ENCODE measurements at places on chromosomes 2 and 18. TPM values are rescaled to one million over a fixed set of nuclear protein-coding genes. Genes with fewer than 3 reads are reported as not detected.

- no peak for DNase-seq
- H3K4me1 ChIP-seq = no peaks in the 10 kb centered on the region
- no peaks in the 10 kb centered on the region for H3K36me3 ChIP-seq
- peaks cover 34% of the 10 kb centered on the region for H3K27me3 ChIP-seq
- H3K27ac ChIP-seq = no peak overlapping the region
Observed at GRCh38 chr2:230828272-230828961, 36.3 kb upstream of the ITM2C start.

DNA sequence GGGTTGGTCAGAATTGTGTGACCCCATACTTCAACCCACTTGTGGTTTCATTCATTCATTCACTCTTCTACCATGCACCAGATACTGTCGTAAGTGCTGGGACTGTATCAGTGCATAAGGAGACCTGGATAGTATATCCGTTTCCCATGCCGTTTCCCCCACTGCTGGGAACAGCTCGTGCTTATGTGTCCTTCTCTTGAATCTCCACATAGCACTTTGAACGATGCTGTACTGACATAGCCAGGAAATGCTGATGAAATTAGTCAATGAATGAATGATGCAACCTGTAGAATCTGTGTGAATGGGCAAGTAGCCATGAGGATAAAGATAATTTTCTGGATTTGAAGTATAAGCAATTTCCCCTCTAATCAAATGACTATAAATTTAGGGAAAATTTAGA is 276.1 kb downstream of the BCL2 start:
- H3K4me3 ChIP-seq = no peak overlapping the region
- H3K27ac ChIP-seq = no peak overlapping the region
- no peaks in the 10 kb centered on the region for H3K4me1 ChIP-seq
- peak; percentile 7 for DNase-seq

DNA sequence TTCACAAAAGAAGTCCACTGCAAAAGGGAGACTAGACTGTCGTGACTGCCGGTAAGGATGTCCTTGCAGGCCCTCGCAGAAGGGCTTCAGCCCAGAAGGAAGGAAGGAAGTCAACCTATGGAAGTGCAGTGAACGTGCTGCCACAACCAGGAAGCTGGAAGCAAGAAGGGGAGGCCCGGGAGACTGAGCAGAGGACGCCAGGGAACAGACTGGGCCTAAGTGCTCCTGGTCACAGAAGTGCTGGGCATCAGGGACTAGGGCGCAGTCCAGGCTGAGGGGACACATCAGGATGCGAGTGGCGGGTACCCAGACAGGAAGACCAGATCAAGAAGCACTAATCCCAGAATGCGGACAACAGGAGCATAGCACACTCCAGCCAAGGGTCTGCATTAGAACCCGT is 78.8 kb downstream of the PIEZO2 start:
- H3K27me3 ChIP-seq = no peaks in the 10 kb centered on the region
- H3K4me3 ChIP-seq = no peak overlapping the region
- H3K36me3 ChIP-seq = no peaks in the 10 kb centered on the region
- no peak overlapping the region for H3K27ac ChIP-seq

DNA sequence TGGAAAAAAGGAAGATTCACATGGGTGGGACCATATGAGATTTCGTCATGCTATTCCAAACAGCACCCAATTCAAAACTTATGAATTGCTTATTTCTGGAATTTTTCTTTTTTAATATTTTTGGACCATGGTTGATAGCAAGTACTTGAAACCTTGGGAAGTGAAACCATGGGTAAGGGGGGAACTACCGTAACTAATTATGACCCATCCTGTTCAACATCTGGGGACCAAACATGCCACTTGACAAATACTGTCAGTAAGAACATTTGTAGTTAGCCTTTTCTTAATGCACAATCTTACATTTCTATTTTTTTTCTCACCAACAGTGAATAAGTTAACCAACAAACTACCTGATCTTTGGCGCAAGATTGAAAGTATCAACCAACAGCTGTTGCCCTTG is 105.7 kb upstream of the TTC39C start:
- H3K4me3 ChIP-seq = no peak overlapping the region
- peaks cover 1% of the 10 kb centered on the region for H3K27me3 ChIP-seq
- no peak for DNase-seq

DNA sequence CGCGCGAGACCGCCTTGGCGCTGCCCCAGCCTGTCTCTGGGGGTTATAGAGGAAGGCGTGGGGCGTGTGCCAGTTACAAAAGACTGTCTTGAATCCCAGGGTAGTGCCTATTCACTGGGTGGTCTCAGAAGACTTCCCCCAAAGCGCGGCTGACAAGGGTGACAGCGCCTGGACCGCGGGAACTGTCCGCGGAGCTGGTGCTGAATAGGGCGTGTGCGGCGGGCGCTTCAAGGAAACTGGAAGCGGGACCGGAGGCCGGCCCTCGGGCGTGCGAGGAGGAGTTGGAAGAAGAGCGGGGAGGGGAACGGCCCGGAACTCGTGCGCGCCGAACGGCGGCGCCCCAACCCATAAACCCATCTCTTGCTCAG is 2.3 kb downstream of the EGR4 start:
- peaks cover 58% of the 10 kb centered on the region for H3K27me3 ChIP-seq
- no peak overlapping the region for H3K27ac ChIP-seq
- no peak overlapping the region for H3K4me3 ChIP-seq
- H3K4me1 ChIP-seq = no peaks in the 10 kb centered on the region

DNA sequence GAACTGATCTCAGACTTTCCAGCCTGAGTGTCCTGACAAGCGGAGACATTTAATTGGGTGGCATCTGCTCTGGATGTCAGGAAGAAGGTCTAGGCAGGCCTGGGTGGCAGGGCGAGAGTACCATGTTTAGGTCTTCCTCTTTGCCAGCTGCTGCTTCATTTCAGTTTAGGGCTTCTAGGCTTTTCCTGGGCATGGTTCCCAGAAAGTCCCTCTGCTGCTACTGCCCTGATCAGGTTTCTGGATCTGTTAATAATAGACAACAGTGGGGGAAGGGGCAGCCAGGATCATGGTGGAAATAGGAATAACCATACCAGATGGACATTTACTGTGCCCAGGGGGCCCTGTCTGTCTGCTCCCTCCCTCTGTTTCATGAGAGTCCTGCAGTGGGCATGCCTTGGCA is 2.3 kb upstream of the PLCD4 start:
- no peaks in the 10 kb centered on the region for H3K27me3 ChIP-seq
- H3K36me3 ChIP-seq = no peaks in the 10 kb centered on the region
- H3K4me3 ChIP-seq = no peak overlapping the region
- no peak overlapping the region for H3K27ac ChIP-seq
- peaks cover 8% of the 10 kb centered on the region for H3K4me1 ChIP-seq
- DNase-seq = peak; percentile 78

- DNase-seq = no peak
- no peaks in the 10 kb centered on the region for H3K4me1 ChIP-seq
- H3K27me3 ChIP-seq = no peaks in the 10 kb centered on the region
- H3K27ac ChIP-seq = no peak overlapping the region
- H3K36me3 ChIP-seq = no peaks in the 10 kb centered on the region
- no peak overlapping the region for H3K4me3 ChIP-seq
Observed at GRCh38 chr18:71403501-71403900, 1114.7 kb downstream of the SOCS6 start.

Gene PROM2
- total RNA-seq = not detected

Measured in IMR-90 (cell line).